ENCODE measurements at places on chromosomes 7 and 10.

DNA sequence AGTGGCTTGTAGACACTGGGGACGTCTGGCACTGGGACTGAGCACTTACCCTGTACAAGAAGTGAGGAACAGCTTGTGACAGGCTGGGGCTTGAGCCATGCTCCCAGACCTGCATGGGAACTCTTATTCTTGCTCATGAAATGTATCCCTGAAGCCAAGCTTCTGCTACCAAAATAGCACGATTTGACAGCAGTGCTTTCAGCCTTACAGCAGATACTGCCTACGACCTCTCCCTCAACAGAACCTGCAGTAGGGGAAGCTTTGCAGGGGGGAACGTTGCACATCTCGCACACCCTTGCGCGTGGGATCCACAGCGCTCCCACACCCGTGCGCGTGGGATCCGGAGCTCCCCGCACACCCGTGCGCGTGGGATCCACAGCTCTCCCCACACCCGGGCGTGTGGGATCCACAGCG lies 88.0 kb downstream of the CREM start:
- no peak for DNase-seq

GRCh38 chr10:129394518-129395328 lies 72.3 kb upstream of the MGMT start:
- no peak for DNase-seq

GRCh38 chr7:50155755-50156154 lies 62.7 kb upstream of the ZPBP start:
- DNase-seq, result no peak

DNA sequence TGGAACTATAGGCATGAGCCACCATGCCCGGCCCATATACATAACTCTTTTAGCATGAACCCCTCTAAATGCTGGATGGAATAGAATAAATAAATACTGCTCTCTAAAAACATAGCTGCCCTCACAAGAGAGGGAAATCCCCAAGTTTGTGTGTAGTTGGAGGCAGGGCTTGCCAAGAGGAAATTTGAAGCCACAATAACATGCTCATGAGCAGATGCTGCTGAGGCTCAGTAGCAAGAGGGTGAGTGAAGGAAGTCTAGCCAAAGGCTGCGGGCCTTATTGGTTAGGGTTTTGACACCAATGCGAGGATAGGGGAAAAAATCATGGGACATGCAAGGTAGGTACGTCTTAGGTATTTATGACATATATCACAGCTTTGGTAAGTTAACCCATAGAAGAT lies 17.3 kb downstream of the TPK1 start:
- no peak for DNase-seq

GRCh38 chr7:133688483-133689239 lies 435.8 kb downstream of the EXOC4 start:
- DNase-seq, result no peak

DNA sequence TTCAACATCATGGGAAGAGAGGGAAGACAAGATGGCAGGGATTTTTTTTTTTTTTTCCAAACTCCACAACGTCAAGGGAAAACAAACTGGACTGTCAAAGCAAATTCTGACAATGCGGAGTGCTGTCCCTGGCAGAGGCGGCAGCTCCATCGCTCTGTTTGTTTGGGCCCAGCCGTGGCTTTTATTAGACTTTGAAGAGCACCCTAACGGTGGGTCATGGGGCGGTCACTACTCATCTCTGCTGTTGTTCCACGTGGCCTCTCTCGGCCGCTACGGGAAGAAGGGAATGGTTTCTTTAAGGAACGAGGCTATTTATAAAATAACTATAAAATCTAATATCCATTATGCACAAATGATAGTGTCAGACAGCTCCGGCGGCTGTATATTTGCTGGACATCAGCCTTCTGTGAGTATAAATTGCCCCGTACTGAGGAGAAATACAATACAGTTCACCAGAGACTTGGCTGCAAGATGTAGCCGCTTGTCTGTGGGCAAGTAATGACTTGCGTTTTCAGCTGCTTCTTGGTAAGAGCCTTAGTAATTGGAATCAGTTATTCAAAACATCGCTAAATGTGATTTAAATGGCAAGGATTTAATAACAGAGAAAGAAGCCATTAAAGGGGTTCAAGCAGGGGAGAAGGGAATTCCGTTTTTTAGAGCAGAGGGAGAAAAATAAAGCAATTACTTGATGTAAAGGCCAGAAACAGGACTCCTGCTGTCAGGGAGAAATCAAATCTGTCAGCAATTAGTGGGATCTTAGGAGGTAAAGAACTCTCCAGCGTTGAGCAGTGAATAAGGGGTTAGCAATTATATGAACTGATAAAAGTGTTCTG lies 61.7 kb upstream of the RAB11FIP2 start:
- peak; percentile 2 for DNase-seq

GRCh38 chr10:101072923-101073322 lies 11.1 kb downstream of the KAZALD1 start:
- DNase-seq, result no peak

DNA sequence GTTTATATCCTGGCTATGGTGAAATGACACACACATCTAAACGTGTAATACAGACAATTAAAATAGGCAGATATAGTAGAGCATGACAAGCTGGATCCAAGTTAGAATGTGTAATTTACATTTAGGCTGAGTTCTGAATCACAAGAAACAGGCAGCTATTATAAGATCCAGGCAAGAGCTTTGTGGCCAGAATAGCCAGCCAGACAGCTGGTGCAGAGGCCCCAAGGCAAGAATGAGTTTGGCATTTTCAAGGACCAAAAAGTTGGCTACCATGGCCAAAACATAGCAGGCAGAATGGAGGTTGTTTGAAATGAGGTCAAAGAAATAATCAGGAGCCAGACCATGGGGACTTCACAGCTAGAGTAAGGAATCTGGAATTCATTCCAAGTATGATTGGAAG lies 281.7 kb downstream of the MTERF1 start:
- DNase-seq, result no peak

GRCh38 chr10:119504651-119505050 lies 37.9 kb downstream of the RGS10 start:
- DNase-seq, result no peak

- DNase-seq, result no peak
Measured at GRCh38 chr7:122416336-122416735, 111.8 kb upstream of the FEZF1 start.

- no peak for DNase-seq
Measured at GRCh38 chr10:133055470-133055869, 32.3 kb upstream of the ADGRA1 start.

GRCh38 chr7:131961054-131961680 lies 404.7 kb upstream of the PODXL start:
- no peak for DNase-seq

DNA sequence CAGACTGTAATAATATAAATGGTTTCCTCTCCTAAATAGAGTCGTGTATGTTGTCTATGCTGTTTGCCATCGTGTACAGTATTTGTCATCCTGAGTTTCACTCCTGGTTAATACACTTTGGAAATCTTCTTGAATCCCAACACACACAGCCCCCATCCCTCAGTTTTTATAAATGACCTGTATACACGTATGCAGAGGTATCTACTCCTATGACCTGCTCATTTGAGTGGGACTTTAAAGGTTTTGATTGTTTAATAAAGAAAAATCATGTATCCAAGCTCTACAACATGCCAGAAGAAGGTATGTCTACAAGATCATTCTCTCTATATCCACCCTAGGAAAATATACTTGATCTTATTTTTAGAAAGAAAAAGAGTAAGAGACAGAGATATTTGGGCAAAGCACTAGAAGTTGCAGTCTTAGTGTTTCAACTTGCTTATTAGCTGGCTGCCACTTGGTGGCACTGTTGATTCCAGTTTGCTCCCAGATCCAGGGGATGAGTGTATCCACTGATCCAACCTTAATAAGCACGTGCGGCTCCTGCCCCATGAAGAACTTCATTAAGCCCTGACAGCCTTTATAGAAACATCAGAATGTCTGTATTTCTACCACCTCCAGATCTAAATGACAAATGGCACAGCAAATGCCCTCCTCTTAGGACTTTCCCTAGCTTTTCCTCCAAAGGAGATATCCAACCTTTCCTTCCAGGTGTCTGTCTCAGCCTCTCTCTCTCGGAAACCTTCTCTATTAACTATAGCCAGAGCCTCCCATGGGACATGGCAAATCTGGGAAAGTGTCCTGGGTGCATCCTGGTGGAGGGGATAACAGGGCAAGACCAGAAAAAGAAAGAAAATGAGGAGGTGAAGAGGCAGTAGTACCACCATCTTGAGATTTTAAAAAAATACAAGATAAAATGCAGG lies 181.6 kb upstream of the NEBL start:
- DNase-seq, result peak; percentile 30

- DNase-seq, result no peak
Measured at GRCh38 chr7:55214707-55215106, 150.4 kb upstream of the LANCL2 start.

- no peak for DNase-seq
Measured at GRCh38 chr7:117844678-117845077, 28.6 kb downstream of the CTTNBP2 start.

DNA sequence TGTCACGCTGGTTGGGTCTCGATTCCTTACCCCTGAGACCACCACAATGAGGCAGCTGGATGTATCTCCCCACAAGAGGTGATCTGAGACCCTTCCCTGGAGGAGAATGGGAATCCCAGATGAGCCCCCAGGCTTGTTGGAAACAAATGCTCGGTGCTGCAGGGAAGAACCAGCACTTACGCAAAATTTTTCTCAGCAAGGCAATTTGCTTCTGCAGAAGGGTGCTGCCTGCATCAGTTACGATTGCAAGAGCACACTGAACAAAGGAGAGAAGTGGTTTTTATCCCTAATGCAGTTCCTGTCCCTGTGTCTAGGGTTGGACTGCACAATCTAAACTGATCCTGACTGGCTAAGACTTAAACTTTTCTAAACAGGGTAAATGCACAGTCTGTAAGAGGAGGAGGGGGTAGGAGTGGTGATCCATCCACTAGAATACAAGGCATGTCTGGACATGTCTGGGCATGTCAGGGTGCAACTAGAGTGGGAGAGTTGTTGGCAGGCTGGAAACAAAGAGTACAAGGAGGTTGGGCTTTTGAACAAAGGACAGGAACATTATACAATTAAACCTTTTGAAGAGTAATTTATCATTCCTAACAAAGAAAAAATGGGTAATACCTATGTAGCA lies 114.9 kb upstream of the FAM3C start:
- peak; percentile 40 for DNase-seq

GRCh38 chr7:157889480-157889879 lies 552.7 kb downstream of the DNAJB6 start:
- no peak for DNase-seq

DNA sequence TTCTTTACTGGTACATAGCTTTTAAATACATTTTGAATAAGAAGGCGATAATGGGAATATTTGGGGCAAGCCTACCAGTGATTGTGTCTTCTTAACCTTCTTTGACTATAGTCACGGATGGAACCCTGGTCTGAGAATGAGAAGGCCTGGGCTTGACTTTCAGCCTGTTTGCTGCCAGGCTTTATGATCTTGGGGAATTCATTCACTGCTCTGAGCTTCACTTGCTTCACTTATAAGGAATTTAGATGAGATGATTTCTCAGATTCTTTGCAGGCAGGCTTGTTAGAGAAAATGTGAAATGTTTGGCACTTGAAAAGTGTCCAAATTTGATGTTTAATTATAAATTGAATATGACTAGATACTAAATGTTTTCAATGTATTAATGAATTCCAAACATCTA lies 42.5 kb downstream of the NUP205 start:
- DNase-seq, result no peak

GRCh38 chr10:97385565-97385964 lies 15.6 kb downstream of the RRP12 start:
- DNase-seq, result no peak

DNA sequence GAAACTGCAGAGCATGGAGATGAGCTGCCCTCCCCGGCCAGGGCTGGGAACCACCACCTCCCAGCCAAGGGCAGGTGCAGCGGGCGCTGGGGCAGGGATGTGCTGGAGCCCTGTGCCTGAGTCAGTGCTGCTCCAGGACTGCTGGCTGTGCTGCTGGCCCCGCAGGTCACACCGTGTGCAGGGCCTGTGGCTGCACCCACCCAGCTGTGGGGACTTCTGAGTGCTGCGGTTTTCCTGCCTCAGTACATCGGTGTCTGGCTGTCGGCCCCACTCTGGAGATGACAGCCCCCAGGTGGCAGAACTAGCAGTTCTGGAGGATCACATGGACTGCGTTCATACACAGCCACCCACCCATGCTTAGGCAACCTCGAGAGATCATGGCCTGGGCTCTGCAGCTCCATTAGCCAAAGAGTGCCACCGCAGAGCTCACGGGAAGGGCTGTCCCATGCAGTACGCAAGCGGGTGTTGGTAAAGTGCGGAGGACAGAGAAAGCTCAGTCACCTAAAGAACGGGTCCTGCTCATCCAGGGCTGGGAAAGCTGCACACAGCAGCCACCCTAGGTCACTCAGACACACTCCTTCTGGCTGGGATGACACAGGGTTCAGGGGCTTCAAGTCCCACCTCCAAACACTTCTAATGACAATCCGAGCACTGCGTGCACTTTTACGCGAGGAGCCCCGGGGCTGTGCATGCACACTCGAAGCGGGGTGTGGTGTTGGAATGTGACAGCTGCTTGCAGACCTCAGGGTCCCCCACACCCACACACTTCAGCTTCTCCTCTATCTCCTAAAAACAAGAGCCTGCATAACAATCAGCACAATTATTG lies 198.1 kb upstream of the PPP2R2D start:
- no peak for DNase-seq

DNA sequence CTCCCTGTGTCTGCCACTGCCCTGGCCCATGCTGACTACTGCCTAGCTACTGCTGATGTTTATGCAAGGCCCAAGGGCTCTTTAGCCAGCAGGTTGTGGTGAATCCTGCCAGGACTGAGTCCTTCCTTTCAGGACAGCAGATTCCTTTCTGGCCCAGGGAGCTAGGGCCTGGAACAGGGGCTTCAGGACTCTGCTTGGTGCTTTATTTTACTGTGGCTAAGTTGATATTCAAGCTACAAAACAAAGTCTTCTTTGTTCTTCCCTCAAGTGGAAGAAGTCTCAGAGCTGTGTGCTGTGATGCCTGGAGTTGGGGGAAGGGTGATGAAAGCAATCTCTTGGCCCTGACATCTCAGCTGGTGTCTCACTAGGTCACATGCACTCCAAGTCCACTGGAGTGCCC lies 66.2 kb upstream of the NME8 start:
- no peak for DNase-seq

GRCh38 chr7:24372961-24373955 lies 89.3 kb downstream of the NPY start:
- no peak for DNase-seq

DNA sequence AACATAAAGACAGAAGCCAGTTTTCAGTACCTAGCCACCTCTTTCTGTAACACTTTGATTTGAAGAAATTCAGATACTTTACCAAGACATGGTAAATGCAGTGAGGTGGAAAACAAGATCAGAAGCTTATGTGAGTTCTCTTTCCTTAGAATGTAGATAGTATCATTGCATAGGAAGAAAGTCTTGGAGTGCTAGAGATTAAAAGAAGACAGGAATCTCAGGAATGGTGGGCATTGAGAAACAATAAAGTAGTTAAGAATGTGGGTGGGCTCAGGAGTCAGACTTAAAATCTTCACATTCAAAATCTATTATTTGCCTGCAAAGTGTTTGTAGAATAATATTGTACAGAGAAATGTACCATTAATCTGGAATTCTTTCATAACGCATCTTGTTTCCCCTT lies 58.9 kb downstream of the POLL start:
- DNase-seq, result no peak
